Putamen (tissue), 1 donor: ENCODE measurements at places on chromosomes 12 and 14.
A peak's percentile ranks its signal among the peaks of the same experiment; 100 is the strongest.

DNA sequence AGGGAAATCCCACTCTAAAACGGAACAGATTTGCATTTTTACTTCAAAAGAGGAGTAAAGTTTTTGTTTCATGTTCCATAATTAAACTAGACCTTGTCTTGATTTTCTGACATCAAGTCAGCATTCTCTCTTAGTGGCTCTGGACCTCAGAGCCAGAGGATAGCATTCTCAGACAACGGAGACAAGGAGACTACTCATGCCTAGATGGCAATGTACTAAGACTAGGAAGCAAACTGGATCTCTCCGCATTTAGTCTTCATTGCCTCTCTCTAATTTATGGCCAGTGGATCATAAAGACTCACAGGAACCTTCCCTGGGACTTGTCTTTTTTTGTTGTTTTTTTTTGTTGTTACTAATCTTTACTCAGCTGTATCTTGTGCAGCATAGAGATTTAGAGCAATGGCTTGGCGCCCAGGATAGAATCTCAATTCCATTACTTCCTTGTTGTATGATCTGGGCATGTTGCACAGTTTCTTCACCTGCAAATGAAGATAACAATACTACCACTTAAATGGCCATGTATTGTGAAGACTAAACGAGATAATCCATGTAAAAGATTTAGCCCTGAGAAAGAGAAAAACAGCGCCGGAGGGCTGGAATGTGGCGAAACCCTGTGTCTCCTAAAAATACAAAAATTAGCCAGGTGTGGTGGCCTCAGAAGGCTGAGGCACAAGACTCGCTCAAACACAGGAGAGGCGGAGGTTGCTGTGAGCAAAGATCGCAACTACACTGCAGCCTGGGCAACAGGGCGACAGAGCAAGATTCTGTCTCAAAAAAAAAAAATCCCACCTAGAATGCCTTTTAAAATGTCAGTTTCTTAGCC is 4.0 kb upstream of the GEMIN2 start:
- no peak for DNase-seq

GRCh38 chr12:66241061-66242043 is 52.3 kb downstream of the IRAK3 start:
- DNase-seq: peak; percentile 5

GRCh38 chr12:43095669-43096280 is 456.2 kb downstream of the ADAMTS20 start:
- no peak for DNase-seq

DNA sequence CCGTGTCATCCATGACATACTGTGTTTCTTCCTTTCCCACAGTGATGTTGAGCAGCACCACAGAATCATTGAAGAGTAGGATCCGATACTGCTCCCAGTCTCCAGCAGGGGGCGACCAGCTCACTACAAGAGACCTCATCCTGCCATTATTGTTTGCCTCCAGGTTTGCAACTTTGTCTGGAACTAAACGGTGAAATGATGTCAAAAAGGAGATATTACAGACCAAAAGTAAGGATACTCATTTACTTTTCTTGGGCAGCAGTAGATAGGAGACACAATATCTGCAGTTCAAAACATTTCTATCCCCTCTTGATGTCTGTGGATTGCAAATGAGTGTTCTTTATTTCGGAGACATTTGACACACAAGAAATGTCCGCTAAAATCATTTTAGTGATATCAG is 47.2 kb downstream of the PTPRB start:
- DNase-seq: peak; percentile 57

GRCh38 chr14:60705100-60705499 is 19.1 kb downstream of the SIX4 start:
- DNase-seq: no peak

GRCh38 chr12:70985850-70986249 is 65.3 kb upstream of the PTPRR start:
- no peak for DNase-seq

DNA sequence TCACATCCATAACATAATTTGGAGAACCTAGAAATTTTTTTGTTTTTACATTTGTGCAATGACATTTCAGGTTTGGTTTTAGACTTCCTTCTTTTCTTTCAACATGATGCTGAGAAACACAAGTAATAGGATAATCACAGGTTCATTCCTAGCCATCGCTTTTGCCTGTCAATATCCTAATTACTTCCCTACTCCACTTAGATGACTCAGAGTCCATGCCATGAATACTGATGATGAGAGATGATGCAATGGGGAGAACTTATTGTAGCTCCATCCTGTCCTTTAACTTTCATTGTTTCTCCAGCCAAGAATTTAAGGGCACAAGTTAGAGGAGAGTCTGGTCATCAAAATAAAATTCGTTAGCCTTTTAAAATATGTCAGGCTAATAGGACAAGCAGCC is 101.3 kb downstream of the PTPRO start:
- DNase-seq: no peak

- DNase-seq: no peak
Observed at GRCh38 chr12:3225796-3226180, 148.6 kb downstream of the TSPAN9 start.

DNA sequence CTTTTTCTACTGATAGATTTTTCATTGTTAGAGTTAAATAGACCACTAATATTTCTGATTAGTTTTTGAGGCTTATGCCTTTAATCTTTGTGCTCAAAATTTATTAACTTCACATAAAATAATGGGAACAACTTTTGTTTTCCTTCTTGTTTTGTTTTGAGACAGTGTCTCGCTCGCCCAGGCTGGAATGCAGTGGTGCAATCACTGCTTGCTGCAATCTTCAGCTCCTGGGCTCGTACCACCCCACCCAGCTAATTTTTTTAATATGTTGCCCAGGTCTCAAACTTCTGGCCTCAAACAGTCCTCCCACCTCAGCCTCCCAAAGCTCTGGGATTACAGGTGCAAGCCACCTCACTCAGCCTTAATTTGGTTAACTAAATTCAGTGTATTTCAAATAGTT is 16.8 kb downstream of the SCFD1 start:
- DNase-seq: no peak

GRCh38 chr12:132807295-132808092 is 21.2 kb downstream of the GOLGA3 start:
- no peak for DNase-seq

- DNase-seq: no peak
Observed at GRCh38 chr12:40105265-40105514, 691 bp downstream of the SLC2A13 start.

- no peak for DNase-seq
Observed at GRCh38 chr12:68939505-68939904, 6.5 kb upstream of the CPM start.

DNA sequence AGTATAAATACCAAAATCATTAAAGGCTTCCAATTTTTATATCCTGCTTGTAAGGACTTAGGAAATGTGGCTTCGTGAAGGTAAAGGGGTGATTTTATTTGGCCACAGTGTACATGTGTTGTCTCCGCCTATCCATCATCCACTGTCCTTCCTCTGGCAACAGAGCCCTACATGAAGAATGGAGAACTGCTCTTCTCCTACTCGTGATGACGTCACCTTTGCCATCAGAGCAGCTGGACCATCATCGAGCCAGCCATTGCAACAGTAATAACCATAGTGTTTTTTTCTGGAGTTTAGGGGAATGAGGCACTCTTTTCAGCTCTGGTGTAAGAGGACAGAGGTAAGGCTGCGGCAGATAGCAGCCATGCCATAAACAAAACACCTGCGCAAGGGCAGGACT is 19.2 kb downstream of the ITPR2 start:
- no peak for DNase-seq

DNA sequence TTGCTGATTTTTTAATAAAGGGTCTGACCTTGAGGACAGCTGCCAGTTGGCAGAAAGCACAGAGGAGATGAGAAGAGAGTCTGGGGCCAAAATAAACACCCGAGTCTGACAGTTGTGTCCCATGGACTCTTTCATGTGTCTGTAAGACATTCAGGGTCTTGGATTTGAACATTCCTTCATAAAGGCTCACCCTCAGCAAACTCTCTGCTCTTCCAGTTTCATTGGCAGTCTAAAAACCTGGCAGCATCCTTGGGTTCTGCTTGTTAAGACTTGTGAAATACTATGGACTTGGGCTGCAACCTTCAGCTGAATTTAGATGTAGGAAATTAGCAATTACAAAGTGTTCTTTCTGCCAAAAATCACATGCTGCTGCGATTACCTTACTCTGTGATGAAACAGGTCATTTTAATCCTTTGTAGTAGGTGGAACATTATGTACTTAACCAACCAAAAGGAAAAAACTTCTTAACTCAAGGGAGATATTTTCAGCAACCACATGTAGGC is 32.0 kb upstream of the LMNTD1 start:
- peak; percentile 51 for DNase-seq

DNA sequence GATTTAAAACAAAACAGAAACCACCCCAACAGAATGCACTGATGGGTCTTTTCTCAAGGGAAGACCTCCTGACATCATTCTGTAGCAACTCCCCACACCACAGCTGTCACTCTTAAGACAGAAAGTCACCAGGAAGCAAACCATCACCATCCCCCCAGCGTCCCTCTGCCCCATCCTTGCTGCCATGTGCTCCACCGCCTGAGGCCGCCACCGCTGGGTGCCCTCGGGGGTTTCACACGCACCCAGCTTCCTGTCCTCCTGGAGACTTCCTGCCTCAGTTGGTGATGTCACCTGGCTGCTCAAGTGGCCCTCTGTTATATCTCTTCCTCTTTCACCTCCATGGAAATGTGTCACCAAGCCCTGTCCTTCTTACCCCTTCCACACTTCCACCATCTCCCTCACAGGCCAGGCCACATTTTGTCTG is 71.4 kb upstream of the GPR68 start:
- no peak for DNase-seq

DNA sequence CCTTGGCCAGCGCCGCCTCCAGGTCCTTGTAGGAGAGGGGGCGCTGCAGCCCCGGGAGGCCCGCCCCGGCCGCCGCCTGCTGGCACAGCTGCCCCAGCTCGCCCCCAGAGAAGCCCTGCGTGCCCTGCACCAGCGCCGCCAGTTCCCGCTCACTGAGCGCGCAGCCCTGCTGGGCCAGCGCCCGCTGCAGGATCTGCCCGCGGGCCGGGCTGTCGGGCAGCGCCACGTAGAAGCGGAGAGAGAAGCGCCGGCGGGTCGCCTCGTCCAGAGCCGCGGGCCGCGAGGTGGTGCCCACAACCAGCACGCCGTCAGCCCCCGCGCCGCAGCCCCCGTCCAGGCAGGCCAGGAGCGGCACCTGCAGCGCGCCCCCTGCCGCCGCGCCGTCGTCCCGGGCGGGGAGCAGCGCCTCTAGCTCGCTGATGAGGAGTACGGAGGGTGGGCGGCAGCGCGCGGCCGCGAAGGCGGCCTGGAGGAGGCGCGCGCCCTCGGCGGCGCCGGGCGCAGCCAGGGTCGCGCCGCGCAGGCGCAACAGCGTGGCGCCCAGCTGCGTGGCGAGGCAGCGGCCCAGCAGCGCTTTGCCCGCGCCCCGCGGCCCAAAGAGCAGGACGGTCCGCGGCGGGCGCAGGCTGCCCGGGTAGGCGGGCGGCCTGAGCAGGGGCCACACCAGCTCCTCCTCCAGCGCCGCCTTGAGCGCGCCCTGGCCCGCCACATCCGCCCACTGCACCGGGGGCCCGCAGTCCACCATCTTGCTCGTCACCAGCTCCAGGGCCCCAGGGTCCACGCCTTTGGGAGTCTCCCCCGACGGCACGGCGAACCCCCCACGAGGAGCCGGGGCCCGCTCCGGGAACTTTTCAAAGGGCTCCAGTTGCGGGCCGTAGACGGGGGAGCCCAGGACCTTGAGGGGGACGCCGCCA is 27.7 kb downstream of the FIGNL2 start:
- peak; percentile 78 for DNase-seq

- DNase-seq: no peak
Observed at GRCh38 chr14:59463787-59464485, 1.2 kb downstream of the GPR135 start.

DNA sequence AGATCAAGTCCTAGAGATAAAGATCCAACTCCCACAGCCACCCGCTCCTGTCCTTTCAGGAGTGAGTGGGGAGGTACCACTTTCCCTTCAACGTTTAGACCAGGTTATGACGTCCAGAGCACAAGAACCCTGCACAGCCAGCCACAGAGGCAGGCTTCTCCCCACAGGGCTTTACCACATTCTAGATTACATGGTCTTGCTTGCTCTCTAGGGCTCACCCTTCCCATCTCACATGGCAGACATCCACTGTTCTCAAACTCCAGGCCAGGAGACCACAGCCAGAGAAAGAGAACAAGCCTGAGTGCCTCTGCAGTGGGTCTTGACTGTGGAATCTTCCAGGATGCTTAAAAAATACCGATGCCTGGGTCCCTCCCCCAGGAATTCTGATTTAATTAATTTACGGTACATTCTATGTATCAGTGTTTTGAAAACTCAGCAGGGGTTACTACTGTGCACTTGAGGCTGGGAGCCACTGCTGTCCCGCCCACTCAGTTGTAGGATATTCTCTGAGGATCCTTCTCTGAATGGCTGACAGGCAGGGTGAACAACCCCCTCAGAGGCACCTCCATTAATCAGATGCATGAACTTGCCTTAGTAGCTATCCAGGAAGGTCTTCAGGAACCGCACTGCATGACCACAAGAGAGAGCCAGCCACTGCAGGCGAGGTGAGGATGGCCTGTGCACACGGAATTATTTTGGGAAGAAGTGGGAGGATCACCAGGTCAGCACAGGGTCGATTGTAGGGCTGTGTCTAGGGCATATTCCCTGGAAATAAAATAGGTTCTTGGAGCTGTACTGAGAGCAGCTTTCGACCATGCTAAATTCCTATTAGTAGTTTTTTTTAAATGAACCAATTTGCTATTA is 21.5 kb upstream of the SOCS2 start:
- DNase-seq: no peak

- DNase-seq: no peak
Observed at GRCh38 chr14:105760691-105761344, 234.4 kb downstream of the TMEM121 start.

GRCh38 chr12:69966409-69966808 is 141.4 kb downstream of the MYRFL start:
- no peak for DNase-seq

DNA sequence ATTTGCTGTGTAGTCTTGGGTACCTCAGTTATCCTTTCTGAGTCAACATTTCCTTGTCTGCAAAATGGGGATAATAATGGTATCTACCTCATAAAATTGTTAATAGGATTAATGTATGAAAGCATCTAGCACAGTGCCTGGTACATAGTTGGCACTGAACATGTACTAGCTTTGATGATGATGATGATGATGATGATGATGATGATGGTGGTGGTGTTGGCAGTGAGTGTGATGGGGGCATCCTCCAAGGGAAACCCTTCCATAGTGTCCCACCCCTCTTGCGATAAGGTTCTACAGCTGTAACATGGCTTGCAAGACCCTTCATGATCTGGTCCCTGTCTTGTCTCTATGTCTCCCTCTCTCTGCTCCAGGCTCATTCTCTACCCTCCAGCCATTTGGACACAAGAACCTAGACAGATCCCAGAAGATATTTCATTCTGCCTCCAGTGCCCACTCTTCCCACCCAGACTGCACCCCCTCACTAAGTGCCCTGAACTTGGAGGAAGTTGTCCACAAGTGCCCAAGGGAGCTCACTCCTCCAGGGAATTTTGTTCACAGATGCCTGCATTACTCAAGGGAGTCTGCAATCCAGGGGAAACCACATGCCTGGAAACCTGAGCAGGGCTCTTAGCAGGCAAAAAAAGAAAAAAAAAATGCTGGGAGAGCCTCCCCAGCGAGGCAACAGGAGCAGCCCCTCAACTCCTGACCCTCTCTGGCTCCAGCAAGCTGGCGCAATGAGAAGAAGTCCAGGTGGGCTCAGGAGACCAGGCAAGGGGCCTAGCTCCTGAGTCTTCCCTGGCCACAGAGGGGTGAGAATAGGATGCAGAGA is 10.1 kb upstream of the BDKRB1 start:
- no peak for DNase-seq

- no peak for DNase-seq
Observed at GRCh38 chr12:82120901-82121300, 237.3 kb downstream of the CCDC59 start.
